ENCODE measurements at places on chromosomes 12 and 14. TPM values are rescaled to one million over a fixed set of nuclear protein-coding genes. Genes with fewer than 3 reads are reported as not detected.

Gene CCND2
- 0.34 TPM for total RNA-seq

Gene CAPRIN2
- total RNA-seq, result 38.9 TPM

Gene KTN1
- total RNA-seq, result 112 TPM

Gene RNU7-1
- not detected for total RNA-seq

Gene STAC3
- total RNA-seq, result 0.69 TPM

Gene PMCH
- not detected for total RNA-seq

Gene EID3
- 5.9 TPM for total RNA-seq

Gene SLCO1A2
- total RNA-seq, result not detected

Measured in melanocyte of skin (primary cell).